AG09319 (cell line): ENCODE measurements at places on chromosomes 7 and 10.

GRCh38 chr7:150358988-150359621 lies 9.5 kb upstream of the REPIN1 start:
- no peak for DNase-seq

DNA sequence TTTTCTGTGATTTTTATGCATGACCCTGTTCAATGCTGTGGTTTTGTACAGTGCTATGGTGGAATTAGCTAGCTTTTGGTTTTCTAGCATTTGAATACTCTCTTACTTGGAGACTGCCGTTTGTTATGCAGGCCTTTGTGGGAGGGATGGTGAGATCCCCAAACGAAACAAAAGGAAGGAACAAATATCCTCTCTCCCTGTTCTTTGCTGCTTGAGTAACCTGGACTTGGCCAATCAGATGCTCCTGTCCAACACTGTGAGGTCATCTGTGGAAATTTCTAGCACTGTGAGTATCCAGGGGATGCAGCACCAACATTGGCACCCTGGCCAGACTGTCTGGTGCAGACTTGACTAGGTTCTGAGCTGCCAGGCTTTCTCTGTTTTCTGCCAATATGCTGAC lies 314.4 kb downstream of the ANKRD30A start:
- no peak for DNase-seq

DNA sequence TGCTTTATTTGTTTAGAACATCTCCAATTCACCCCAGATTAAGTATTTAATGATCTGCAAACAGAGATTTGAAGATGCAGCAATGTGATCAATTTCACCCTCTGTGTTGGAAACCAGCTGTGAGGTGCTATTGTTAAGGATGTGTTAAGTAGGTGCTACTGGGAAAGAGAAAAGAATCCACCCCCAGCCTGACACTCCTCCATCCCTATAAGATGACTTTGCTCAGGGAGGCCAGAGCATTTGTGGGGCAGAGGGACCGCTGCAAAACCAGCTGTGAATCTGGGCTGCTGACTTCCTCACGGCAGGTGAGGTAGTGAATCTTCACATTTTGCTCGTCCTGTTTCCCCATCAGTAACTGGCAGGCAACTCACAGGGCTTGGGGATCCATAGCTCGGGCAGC lies 297.5 kb downstream of the GFRA1 start:
- no peak for DNase-seq

- no peak for DNase-seq
Measured at GRCh38 chr7:1546274-1546908, 9.6 kb downstream of the TMEM184A start.

DNA sequence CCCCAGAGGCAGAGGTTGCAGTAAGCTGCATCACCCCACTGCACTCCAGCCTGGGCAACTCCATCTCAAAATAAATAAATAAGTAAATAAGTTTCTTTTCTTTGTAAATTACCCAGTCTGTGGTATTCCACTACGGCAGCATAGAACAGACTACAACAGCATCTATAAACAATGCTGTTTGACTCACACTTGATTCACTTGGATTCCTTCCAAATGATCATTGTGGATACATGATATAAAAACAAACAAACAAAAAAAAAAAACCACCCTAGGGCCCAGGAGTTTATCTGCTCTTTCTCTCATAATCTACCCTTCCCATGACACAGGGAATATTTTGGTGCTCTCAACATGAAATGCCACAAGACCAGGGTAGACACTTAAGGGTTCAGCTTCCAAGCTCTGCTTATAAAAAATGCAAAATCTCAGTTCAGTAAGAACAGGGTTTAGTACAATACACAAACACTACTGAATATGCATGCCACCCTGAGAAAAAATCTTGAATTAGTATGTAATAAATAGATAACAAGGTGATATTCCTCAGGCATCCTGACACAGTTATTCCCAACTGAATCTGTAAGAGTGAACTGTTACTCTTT lies 200.9 kb downstream of the FAM107B start:
- no peak for DNase-seq

DNA sequence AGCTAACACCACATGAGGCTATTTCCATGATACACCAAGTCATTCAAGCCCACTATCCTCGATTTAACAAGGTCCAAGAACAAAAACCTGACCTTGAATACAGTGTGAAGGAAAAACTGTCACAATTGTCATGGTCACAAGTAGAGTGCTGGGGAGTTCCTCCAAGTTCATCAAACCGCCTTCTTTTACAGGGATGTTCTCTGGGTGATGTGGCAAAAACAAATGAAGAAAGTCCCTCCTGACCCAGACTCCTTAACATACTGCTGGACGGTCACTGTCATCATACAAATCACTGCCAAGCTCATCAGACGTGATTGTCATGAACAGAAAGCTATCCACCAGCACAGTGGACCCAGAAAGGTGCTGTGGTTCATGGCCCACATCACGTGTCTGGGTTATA lies 28.9 kb downstream of the HIPK2 start:
- no peak for DNase-seq

GRCh38 chr10:129131457-129132132 lies 335.4 kb upstream of the MGMT start:
- no peak for DNase-seq

- no peak for DNase-seq
Measured at GRCh38 chr10:48710647-48711275, 26.1 kb downstream of the WDFY4 start.

GRCh38 chr10:120039046-120039445 lies 146.5 kb downstream of the SEC23IP start:
- DNase-seq = no peak

GRCh38 chr10:104579136-104579535 lies 62.0 kb upstream of the SORCS3 start:
- DNase-seq = no peak

GRCh38 chr10:109866168-109866994 lies 56.9 kb downstream of the XPNPEP1 start:
- no peak for DNase-seq

DNA sequence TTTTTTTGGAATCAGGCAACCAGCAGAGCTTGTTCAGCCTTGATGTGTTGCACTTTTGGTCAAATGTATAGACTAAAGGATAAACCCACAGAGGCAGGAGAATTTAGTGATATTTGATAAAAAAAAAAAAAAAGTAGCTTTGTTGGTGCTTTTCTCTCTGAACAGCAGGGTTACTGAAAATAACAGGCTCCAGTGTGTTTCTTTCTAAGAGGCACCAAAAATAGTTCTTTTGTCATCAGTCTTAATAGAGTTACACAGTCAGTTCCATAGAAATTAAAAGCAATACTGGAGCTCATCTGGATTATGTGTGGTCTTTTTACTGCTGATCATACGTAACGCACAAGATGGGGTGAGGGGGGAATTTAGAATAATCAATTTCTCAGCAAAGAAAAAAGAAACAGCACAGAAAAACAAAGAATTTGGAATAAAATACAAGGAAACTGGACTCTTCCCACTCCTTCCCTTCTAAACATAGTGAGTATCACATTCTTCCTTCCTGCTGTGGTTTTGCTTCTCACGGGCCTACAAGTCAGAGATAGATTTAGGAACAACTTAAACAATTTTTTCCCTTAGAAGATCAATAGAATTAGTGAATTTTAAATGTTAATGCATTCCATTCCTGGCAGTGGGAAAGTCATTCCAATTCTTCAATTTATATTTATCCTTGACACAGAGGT lies 178.8 kb upstream of the AKR1E2 start:
- no peak for DNase-seq

- no peak for DNase-seq
Measured at GRCh38 chr10:101293007-101293723, 60.8 kb upstream of the BTRC start.

DNA sequence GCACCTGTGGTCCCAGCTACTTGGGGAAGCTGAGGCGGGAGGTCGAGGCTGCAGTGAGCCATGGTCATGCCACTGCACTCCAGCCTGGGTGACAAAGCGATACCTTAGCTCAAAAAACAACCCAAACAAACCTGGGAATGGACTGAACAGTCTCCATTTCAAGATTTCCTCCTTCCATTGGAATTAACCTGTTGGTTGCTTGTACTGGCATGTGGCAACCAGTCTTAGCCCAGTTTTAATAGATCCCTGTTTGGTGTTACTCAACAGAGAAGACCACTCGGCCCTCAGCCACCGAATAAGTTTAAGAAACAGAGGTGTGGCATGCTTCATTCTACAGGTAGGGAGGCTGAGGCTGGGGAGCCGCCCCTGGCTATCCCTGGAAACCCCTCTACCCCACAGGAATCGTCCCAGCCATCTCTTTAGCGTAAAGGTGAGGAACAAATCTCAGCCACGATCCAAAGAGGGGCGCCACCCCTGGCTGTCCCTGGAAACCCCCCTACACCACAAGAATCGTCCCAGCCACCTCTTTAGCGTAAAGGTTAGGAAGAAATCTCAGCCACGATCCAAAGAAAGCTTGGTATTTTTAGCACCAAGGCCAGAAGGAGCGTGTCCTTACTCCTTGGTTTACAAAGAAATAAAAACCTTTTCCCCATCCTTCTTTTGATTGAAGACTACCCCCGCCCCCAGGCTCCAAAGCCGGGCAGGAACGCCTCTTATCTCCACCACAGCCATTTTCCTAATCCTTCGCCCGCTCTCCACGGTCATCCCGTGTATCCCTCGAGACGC lies 861 bp upstream of the TSPAN14 start:
- no peak for DNase-seq

- no peak for DNase-seq
Measured at GRCh38 chr7:21773326-21773725, 172.4 kb downstream of the CDCA7L start.

GRCh38 chr7:44460325-44460724 lies 30.1 kb downstream of the NUDCD3 start:
- DNase-seq = no peak

DNA sequence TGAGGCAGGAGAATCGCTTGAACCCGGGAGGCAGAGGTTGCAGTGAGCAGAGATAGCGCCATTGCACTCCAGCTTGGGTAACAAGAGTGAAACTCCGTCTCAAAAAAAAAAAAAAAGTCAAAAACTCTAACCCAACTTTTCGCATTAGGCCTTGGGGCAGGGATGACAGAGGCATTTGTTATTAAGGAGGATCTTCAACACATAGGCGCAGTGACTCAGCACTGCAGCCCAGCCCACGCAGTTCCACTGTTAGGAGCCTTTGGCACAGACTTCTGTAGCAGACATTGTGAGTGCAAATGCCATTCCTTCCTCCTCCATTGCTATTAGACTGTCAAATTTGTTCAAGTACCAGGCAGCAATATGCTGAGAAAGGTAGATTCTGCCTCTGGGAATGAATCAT lies 43.1 kb upstream of the KLHL7 start:
- DNase-seq = no peak

DNA sequence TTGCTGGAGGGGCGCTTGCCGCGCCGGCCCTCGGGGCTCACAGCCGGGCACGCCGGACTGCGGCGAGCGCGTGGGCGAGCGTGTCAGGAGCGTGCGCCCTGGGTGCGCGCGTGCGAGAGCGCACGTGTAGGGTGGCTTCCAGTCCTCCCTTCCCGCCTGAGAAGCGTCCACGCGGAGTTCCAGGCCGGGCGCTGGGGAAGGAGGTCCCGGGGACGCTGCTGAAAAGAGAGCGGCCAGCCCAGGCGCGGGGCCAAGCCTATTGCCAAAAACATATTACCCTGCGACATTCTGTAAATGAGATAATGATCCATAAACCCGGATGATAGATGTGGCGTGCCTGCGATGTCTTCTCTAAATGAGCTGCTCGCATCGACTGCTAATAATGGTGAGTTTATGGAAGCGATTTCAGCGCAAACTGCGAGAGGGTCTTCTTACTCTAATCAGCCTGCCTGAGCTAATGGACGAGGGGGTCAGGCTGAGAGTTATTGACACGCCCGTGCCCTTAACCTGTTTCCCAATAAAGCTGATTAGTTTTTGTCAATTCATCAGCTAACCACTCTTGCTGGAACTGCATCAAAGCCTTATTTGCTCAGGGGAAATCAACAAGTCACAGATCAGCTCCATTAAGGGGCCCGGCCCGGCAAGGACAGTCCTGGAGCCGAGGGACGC lies 8.0 kb upstream of the MNX1 start:
- DNase-seq = no peak

DNA sequence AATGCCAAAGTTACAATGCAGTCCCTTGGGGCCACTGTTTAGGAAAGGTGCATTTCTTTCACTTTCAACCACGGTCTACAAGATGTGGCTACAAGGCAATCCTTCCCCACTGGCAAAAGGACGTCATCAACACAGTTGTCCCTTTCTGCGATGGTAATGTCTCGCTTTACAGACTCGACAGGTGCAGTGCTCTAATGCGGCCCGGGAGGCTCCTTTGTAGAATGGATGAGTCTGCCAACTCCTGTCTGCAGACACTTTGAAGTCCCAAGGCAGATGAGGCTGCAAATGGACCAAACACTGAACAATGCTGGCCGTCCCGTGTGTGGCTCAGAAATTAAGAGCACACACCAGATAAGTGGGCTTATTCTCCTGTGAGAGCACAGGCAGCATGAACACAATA lies 133.7 kb downstream of the PIP4K2A start:
- DNase-seq = no peak

- no peak for DNase-seq
Measured at GRCh38 chr7:25855854-25856782, 295.9 kb upstream of the NFE2L3 start.

- no peak for DNase-seq
Measured at GRCh38 chr10:7308826-7309225, 102.0 kb downstream of the SFMBT2 start.

DNA sequence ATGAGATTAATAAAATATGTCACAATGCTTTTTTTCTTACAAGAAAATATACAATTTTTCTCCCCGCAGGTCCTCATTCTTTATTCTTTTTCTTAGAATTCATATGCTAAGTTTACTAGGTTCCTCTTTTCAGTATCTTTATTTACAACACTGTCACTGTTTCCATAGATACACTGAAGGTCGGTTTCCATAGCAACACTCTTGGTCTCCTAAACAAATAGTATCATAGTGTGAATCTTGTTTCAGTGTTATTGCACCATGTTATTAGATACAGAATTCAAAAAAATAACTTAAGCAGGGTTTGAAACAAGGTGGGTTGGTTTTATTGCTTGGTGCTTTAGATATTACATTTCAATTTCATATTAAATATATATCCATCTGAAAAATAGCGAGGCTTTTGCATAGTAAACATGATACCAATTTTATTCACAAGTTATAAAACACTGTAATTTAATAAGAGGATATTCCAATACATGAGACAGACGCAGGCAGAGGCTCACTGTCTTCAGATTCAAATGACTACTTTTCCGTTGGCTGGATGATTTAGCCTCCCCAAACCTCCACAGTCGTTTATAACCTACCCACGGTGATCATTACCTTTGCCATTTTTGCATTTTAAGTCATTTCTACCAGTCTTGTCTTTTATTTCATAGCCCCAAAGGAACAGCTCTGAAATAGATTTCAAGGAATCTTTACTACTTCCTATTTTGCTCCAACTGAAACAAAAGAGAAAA lies 88.9 kb upstream of the KLF6 start:
- DNase-seq = peak; percentile 61

GRCh38 chr7:19224951-19225350 lies 79.7 kb upstream of the FERD3L start:
- no peak for DNase-seq

- peak; percentile 4 for DNase-seq
Measured at GRCh38 chr10:93873420-93874115, 20.2 kb upstream of the SLC35G1 start.

DNA sequence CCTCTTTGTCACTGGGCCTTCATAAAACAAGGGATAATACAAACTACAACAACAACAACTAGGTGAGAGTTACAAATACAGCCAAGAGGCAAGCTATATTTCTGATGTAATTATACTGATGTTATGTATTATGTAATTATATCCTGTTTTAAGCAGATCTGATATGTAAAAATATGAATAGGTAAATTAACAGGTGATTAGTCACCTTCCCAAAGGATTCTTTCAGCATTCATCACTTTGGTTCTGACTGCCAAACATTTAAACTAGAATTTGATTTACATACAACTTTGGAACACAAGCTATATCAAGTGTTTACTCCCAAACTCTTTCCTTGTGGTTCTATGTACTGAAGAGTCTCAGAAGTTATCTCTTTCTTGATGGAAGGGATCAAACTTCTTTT lies 53.7 kb downstream of the BEND7 start:
- DNase-seq = no peak
